Stimulated activated naive CD8-positive, alpha-beta T cell treated with anti-CD3 and anti-CD28 coated beads, Interleukin-15, amount 100 ng/mL, for 72 hours (primary cell): ENCODE measurements at places on chromosomes 6 and 20.

- DNase-seq, result no peak
These were observed 52.9 kb downstream of the NFATC2 start for GRCh38 chr20:51489611-51490010.

DNA sequence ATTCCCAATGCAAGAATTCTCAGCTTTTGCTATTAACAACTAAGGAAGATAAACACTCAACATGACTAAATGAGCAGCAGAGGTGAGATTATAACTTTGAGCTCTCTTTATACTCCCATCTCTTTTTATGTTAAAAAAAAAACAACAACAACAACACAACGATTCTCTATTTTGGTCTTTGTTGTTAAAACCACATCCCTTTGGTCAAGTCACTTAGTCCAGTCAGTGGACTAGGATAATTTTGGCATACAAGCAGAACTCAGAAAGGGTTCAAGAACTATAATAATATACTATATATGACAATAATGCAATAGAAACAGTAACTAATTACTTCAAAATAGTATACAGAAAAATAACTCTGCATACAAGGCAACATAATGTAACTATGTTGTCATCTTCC is 312.4 kb downstream of the RNGTT start:
- DNase-seq, result no peak

DNA sequence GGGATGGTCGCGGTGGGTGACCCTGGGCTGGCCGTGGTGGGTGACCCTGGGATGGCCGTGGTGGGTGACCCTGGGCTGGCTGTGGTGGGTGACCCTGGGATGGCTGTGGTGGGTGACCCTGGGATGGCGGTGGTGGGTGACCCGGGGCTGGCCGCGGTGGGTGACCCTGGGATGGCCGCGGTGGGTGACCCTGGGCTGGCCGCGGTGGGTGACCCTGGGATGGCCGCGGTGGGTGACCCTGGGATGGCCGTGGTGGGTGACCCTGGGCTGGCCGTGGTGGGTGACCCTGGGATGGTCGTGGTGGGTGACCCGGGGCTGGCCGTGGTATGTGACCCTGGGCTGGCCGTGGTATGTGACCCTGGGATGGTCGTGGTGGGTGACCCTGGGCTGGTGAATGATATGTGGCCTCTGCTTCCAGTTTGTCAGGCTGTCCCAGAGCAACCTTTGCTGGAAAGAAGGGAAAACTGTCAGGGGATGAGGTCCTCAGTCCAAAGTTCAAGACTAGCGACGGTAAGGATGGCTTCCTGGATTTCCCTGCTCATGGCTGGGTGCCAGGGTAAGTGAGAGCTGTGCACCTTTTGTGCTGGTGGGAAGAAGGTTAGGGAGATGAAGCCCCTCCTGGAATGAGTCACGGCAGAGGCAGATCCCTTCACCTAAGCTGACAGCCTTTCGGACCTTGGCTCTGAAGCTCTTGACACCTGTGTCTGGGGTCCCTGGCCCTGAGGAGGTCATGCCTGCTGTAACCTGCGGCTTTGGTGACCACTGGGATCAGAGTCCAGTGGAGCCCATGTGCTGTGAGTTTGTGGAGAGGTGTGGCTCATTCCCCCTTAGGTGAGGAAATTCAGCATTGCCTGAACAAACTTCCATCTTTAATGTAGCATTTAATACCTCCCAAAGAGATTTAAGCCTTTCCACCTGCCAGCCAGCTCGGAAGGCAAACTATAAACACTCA is 19.1 kb upstream of the PCMTD2 start:
- no peak for DNase-seq

DNA sequence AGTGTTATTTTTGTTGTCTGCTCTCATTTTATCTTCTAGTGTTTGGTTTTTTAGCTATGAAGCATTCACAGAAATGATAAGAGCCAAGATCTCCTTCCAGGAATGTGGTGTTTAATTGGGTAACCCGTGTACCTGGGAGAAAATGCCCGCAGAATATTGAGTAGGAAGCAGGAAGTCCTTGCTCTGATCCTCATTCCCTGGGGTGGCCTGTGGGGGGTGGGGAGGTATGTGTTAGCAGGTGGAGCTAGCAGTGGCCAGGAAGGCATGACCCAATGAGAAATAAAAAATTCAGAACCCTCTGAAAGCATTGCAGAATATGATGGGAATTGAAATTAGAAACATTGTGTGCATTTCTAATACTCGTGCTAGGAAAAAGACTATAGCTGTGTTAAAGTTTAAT is 100.8 kb downstream of the DTD1 start:
- DNase-seq, result no peak

DNA sequence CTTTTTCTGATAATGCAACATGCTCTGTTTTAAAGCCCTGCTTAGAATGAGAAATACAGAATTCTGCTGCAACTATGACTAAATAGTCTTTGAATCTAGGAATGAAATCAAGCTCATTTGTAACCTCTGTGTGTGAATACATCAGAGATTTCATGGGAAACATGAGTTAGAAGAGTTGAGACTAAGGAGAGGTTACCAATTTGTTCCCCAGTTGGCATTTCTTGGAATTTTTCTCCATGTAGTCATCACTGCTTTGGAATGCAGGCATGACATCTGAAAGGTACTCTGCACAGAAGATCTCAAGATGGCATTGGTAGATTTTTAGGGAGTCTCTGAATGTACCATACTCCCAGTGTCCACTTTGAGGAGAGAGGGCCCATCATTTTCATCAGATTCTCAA is 237.2 kb downstream of the TFAP2A start:
- no peak for DNase-seq

DNA sequence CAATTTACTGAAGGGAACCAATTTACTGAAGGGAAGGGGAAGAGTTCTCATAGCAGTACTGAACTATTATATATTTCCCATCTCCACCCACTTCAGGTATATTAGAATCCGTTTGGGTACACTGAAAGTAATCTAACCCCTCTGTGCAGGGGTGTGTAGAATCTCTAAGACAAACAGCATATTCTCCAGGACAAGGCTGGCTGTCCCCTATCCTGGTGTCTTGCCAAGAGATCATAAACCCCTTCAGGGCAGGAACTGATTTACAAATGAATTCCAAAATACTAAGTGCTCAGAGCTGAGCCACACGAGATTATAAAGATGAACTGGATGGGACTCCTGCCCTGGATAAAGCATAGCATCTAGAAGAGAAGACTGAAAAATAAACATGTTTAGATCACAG is 9.2 kb downstream of the ASF1A start:
- no peak for DNase-seq

GRCh38 chr20:8082989-8083388 is 49.1 kb upstream of the PLCB1 start:
- DNase-seq, result no peak

DNA sequence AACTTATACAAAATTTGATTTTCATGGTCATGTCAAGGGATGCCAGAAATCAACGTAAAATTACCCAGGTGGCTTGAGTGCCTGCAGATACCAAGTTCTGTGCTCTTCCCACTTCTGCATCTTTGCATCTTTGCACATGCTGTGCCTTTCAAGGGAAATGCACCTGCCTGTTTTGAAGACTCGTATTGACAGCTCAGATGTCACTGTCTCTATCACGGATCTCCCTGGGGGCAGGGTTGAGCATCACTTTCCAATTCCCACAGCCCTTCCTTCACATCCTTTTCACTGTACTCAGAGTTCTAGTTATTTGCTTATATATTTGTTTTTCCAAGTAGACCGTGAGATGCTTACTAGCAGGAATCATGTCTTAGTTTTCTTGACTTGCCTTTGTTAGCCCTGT is 274.2 kb downstream of the CDH26 start:
- DNase-seq, result no peak

- DNase-seq, result no peak
These were observed 536.7 kb upstream of the JARID2 start for GRCh38 chr6:14709066-14709670.
